ENCODE measurements at places on chromosomes 11 and 22. TPM values are rescaled to one million over a fixed set of nuclear protein-coding genes. Genes with fewer than 3 reads are reported as not detected.

The SUN2 gene
- 640 TPM for total RNA-seq

The MRGPRX3 gene
- not detected for total RNA-seq

The PPARA gene
- total RNA-seq: 18.9 TPM

The APOA1 gene
- total RNA-seq: 4.1 TPM

- H3K4me1 ChIP-seq: no peaks in the 10 kb centered on the region
- H3K27me3 ChIP-seq: no peaks in the 10 kb centered on the region
- no peak for DNase-seq
- no peaks in the 10 kb centered on the region for H3K36me3 ChIP-seq
These were observed 336.8 kb downstream of the KCNA4 start for GRCh38 chr11:29679996-29680395.

DNA sequence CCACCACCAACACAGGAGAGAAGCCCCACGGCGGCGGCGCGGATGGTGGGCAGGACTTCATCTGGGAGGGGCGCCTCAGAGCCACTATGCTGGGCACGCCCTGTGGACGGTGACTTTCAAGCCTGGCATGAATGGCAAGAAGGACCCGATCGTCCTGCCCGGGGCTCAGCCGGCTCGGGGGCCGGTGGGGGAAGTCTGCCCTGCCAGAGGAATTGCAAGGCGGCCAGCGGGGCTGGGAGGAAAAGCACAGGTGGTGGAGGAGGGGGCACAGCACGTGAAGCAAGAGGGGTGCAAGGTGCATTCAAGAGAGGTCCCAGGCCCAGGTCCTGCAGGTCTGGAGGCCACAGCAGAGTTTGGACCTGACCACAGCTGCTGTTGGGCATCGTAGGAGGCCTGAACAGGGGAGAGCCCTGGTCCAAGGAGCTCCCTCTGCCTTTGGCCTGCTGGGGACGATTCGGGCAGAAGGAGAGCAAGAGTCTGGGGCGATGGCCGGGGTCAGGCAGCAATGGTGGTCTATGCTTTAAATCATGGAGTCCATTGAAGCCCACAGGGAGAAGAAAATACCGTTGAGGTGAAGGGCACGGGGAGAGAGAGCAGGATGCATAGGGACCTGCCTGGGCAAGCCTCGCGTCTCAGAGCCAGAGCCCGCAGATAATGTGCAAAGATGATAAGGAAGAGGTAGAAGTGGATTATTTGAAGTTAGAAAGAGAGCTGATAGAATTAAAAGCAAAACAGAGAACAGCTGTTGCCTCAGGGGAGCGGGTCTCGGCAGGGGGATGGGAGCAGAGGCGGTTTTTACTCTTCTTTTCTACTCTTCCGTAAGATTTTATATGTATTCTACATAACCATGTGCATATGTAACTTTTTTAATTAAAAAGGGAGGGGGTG, 82.6 kb upstream of the SHISAL1 start:
- no peak overlapping the region for H3K27ac ChIP-seq
- H3K36me3 ChIP-seq: no peaks in the 10 kb centered on the region
- no peak for DNase-seq
- no peak overlapping the region for H3K4me3 ChIP-seq
- no peaks in the 10 kb centered on the region for H3K4me1 ChIP-seq

GRCh38 chr11:93922830-93923229, 72.4 kb upstream of the VSTM5 start:
- no peaks in the 10 kb centered on the region for H3K4me1 ChIP-seq
- no peak overlapping the region for H3K27ac ChIP-seq
- no peak overlapping the region for H3K4me3 ChIP-seq
- H3K36me3 ChIP-seq: no peaks in the 10 kb centered on the region
- DNase-seq: no peak

- no peak overlapping the region for H3K4me3 ChIP-seq
- no peaks in the 10 kb centered on the region for H3K27me3 ChIP-seq
- DNase-seq: no peak
These were observed 24.1 kb upstream of the POU2AF1 start for GRCh38 chr11:111403051-111403726.

DNA sequence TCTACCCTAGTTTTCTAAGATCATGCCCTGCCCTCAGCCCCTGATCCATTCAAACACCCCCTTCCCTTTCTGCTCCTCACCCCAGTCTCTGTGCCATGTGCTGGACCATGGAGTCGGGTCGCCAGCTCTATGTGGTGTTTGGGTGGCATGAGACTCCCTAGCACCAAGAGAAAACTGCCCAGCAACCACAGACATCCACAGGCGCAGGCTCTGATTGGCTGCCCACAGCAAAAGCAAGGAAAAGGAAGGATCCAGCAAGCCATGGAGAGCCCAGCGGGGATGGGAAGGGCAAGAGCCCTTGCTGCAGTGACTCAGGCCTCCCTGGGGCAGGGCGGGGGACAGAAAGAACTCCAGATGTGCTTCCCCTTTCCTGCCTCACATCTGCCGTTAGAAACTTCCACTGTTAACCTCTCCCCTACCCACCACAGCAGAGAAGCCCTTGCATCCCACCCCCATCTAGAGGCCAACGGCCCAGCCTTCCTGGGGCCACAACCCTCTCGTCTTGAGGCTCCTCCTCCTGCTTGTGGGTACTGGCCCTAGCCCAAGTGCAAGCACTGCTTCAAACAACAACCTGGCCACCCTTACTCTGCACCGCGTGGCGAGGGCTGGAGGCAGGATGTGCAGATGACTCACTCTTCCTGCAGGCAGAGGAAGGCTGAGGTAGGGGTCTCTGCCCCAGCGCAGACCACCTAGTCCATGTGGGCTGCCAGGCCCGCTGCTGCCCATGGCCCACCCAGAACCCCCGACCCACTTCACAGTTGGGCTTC, 9.7 kb upstream of the AHNAK start:
- peaks cover 22% of the 10 kb centered on the region for H3K36me3 ChIP-seq
- peak overlapping the region; percentile 1 for H3K4me3 ChIP-seq
- H3K27ac ChIP-seq: peak overlapping the region; percentile 98
- peak; percentile 87 for DNase-seq

GRCh38 chr11:61254403-61255025, 13.5 kb downstream of the PGA5 start:
- H3K27me3 ChIP-seq: no peaks in the 10 kb centered on the region
- H3K36me3 ChIP-seq: peaks cover 10% of the 10 kb centered on the region
- H3K4me3 ChIP-seq: no peak overlapping the region

DNA sequence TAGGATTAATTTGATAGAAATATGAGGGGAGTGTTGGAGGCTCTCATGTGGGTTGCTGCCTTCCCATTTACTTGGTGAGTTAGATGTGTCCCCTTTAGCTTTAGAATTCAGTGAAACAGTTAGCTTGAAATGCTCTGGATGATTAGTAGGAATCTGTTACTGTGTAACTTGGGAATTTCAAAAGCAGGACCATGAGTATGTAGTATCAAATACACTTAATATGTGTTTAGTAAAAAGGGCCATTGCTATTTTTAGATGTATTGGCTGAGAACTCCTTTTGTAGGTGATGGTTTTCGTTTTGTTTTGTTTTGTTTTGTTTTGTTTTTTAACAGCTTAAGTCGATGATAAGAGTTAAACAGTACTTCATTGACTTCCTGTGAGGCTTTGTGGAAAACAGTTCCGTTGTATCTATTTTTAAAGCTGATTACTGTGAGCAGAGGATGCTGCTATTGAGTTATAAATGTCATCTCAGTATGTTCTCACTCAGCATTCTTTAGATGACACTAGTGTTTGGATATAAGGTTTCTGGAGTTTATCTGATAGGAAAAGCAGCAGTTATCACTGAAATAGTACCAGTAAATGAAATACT, 53.5 kb downstream of the MCAM start:
- no peak for DNase-seq
- peaks cover 17% of the 10 kb centered on the region for H3K4me1 ChIP-seq

GRCh38 chr11:120952461-120953434, 71.2 kb upstream of the TBCEL start:
- H3K27ac ChIP-seq: no peak overlapping the region
- H3K4me1 ChIP-seq: peaks cover 7% of the 10 kb centered on the region
- no peaks in the 10 kb centered on the region for H3K36me3 ChIP-seq

DNA sequence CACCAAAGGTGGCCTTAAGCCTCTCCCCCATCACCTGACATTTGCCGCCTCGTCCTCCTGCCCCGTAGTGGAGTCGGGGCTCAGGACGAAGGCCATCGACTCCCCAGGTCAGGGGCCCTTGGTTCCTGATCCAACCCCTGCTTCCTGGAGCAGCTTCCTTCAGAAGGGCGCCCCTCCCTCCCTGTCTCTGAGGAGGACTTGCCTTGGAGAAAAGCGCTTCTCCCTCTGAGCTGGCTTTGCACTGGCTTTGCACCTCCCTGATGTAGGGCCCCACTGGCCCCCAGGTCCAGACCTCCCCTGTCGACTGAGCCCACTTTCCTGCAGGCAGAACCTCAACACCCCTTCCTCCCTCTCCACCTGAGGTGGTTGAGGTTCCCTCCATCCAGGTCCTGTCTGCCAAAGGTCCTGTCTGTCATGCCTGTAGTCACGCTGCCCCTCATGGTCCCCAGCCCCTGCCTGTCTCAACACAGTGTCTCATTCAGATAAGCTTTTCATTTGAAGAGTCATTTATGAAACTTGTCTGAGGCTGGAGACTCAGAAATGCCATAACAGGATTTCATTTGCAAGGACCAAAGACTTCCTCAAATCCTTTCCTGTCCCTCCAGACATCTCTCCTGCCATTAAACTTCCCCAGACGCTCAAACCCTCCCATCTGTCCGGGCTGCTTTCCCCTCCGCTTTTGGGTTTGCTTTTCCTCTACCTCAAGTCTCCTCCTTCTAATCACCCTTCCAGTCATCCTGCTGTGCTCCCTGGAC, 78.4 kb downstream of the MYO7A start:
- H3K4me3 ChIP-seq: no peak overlapping the region
- H3K36me3 ChIP-seq: peaks cover under 1% of the 10 kb centered on the region
- H3K27ac ChIP-seq: no peak overlapping the region
- peaks cover 8% of the 10 kb centered on the region for H3K4me1 ChIP-seq
- no peak for DNase-seq

GRCh38 chr11:86081455-86081854, 12.6 kb upstream of the PICALM start:
- DNase-seq: no peak
- no peaks in the 10 kb centered on the region for H3K4me1 ChIP-seq
- H3K27me3 ChIP-seq: no peaks in the 10 kb centered on the region
- H3K4me3 ChIP-seq: no peak overlapping the region
- no peaks in the 10 kb centered on the region for H3K36me3 ChIP-seq

- H3K4me1 ChIP-seq: peaks cover 5% of the 10 kb centered on the region
- H3K36me3 ChIP-seq: no peaks in the 10 kb centered on the region
- DNase-seq: no peak
- no peak overlapping the region for H3K27ac ChIP-seq
These were observed 17.3 kb downstream of the ABCC8 start for GRCh38 chr11:17459236-17459896.

DNA sequence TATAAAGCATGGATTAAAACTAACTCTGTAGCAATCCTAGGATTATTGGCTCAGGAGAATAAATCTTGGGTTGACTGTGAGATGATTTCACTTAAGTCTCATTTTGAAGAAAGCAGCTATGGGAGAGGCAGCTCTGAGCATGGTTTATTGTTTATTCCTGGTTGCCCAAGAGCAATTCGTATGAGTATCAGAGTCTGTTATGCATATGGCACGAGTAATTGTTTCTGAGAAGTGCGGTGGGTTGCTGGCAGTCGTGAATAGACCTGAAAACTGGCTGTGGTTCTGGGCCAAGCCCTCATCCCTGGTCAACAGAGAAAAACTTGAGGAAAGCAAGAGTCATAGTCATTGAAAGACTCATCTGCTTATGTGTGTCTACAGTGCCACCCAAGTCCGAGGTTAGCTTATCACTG, 26.8 kb downstream of the DIXDC1 start:
- H3K4me1 ChIP-seq: no peaks in the 10 kb centered on the region
- no peak overlapping the region for H3K27ac ChIP-seq
- H3K27me3 ChIP-seq: no peaks in the 10 kb centered on the region
- no peak overlapping the region for H3K4me3 ChIP-seq

DNA sequence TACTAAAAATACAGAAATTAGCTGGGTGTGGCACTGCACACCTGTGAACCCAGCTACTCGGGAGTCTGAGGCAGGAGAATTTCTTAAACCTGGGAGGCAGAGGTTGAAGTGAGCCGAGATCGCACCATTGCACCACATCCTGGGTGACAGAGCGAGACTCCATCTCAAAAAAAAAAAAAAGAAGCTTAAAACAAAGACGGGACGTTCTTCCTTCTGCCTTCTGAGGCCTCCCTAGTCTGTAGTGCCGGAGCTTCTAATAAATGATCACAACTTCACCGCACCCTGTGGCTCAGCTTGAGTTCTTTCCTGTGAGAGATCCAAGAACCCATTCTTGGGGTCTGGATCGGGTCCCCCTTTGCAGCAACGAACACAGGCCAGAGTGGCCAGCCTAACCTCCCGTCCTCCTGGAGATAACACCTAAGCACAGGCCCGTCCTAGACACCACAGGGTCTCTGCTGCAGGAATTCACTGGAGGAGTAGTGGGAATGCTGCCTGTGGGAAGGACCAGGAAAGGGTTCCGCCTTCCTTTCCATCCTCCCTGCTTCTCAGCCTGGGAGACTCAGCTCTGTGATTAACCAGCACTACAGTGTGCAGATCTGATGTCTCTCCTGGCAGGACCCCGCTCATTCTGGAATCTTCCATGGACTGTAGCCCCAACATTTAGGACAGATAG, 2.2 kb upstream of the APOBEC3H start:
- peaks cover 28% of the 10 kb centered on the region for H3K4me1 ChIP-seq
- H3K36me3 ChIP-seq: no peaks in the 10 kb centered on the region
- H3K27me3 ChIP-seq: no peaks in the 10 kb centered on the region
- H3K4me3 ChIP-seq: no peak overlapping the region
- no peak overlapping the region for H3K27ac ChIP-seq
- no peak for DNase-seq

DNA sequence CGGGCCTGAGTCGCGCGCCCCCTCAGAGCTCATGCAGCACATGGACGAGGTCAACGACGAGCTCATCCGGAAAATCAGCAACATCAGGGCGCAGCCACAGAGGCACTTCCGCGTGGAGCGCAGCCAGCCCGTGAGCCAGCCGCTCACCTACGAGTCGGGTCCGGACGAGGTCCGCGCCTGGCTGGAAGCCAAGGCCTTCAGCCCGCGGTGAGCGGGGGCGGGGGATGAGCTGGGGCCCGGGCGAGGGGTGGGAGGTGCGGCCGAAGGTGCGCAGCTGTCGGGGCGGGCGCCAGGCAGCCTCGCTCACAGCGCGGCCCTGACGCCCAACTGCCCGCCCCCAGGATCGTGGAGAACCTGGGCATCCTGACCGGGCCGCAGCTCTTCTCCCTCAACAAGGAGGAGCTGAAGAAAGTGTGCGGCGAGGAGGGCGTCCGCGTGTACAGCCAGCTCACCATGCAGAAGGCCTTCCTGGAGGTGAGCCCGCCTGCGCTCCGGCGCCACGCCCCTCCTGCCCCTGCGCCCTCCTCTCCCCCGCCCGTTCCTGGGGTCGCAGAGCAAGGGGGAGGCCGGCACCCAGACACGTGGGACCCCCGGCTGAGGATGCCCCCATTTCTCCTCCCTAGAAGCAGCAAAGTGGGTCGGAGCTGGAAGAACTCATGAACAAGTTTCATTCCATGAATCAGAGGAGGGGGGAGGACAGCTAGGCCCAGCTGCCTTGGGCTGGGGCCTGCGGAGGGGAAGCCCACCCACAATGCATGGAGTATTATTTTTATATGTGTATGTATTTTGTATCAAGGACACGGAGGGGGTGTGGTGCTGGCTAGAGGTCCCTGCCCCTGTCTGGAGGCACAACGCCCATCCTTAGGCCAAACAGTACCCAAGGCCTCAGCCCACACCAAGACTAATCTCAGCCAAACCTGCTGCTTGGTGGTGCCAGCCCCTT, 20.5 kb downstream of the EPS8L2 start:
- no peaks in the 10 kb centered on the region for H3K27me3 ChIP-seq
- peak overlapping the region; percentile 95 for H3K27ac ChIP-seq
- DNase-seq: no peak
- no peaks in the 10 kb centered on the region for H3K4me1 ChIP-seq
- no peak overlapping the region for H3K4me3 ChIP-seq
- peaks cover 19% of the 10 kb centered on the region for H3K36me3 ChIP-seq
